ENCODE measurements at places on chromosomes 7 and 10.
A peak's percentile ranks its signal among the peaks of the same experiment; 100 is the strongest.

- DNase-seq = no peak
- no peaks in the 10 kb centered on the region for H3K4me1 ChIP-seq
- H3K36me3 ChIP-seq = no peaks in the 10 kb centered on the region
- H3K4me3 ChIP-seq = no peak overlapping the region
- no peak overlapping the region for H3K27ac ChIP-seq
Measured at GRCh38 chr10:29798921-29799690, 164.3 kb upstream of the SVIL start.

DNA sequence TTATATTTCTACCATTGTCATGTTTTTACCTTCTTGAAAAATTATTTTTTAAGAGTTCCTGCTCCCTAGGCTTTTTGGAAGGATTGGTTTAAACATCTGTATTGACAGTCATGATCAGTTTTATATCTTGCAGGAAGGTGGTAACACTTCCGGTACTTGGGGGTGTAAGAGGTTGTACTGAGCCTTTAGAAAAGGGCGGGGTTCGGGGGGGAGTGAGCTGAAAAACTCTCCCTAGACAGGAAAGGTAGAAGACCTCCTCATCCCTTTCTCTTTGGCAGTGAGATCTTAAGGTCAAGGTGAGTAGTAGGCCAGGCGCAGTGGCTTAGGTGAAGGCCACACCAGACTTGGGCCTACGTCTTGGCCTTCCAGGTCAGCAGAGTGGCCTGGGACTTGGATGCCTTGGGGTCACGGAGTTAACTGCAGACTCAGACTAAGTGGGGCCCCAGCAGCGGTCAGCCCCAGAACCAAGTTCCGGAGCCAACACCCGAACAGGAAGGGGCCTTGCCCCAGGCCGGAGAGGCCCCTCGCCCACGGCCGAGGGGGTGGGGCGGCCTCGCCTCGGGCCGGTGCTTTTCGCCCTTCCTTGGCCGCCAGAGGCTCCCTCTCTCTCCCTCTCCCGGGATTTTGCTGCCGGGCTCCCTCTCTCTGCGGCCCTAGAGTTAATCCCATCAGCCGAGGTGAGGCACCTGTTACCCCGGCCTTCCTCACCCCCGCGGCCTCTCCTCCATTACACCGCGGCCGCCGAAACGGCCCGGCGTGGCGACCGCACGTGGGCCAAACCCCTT, at the start of gene PPP1R9A:
Gene PPP1R9A (plus strand): TSS at position 569 of the 785 bp plus-strand sequence. CDS start 2,520 bp downstream, outside the sequence.
- no peak within 1 kb of the TSS for H3K27ac ChIP-seq
- DNase-seq = no peak
- H3K36me3 ChIP-seq = no peaks in the 10 kb centered on the region

DNA sequence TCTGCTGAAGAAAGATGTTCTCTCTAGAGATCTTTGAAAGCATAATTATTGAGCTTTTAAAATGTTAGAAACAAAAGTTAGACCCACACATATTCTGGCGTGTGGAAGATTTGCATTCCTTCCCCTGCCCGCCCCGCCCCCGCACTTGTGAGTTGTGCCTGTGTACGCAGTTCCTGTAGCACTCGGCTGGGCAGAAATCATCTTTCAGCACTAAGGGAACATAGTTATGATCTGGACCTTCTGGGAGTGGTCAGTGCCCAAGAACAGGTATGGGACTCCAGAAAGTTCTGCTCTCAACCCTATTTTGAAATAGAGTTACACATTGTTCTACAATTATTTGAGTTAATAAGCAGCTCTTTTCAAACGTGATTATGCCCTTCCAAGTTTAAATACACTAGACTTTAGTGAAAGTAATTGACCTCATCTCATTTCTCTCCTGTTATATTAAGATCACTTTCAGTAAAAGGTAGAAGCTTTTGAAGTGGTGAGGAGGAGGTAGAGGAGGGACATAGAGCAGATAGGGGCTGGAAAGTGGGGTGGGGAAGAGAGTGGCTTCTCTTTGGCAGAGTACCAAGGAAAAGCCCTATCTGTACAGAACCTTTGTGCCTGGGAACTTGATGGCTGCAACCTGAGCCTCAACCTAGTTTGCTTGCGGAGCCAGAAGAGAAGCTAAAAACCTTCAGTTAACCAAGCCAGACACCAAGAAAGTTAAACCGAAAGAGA, 5.7 kb downstream of the BLVRA start:
- H3K27me3 ChIP-seq = no peaks in the 10 kb centered on the region
- DNase-seq = peak; percentile 36
- no peaks in the 10 kb centered on the region for H3K36me3 ChIP-seq

GRCh38 chr7:977326-978048, 2.1 kb upstream of the COX19 start:
- H3K27ac ChIP-seq = no peak overlapping the region
- no peak for DNase-seq
- peaks cover 20% of the 10 kb centered on the region for H3K4me1 ChIP-seq
- H3K4me3 ChIP-seq = no peak overlapping the region
- no peaks in the 10 kb centered on the region for H3K27me3 ChIP-seq
- no peaks in the 10 kb centered on the region for H3K36me3 ChIP-seq

- no peak for DNase-seq
- H3K27ac ChIP-seq = no peak overlapping the region
- H3K36me3 ChIP-seq = no peaks in the 10 kb centered on the region
- no peak overlapping the region for H3K4me3 ChIP-seq
Measured at GRCh38 chr7:95508780-95509179, 23.0 kb downstream of the ASB4 start.

DNA sequence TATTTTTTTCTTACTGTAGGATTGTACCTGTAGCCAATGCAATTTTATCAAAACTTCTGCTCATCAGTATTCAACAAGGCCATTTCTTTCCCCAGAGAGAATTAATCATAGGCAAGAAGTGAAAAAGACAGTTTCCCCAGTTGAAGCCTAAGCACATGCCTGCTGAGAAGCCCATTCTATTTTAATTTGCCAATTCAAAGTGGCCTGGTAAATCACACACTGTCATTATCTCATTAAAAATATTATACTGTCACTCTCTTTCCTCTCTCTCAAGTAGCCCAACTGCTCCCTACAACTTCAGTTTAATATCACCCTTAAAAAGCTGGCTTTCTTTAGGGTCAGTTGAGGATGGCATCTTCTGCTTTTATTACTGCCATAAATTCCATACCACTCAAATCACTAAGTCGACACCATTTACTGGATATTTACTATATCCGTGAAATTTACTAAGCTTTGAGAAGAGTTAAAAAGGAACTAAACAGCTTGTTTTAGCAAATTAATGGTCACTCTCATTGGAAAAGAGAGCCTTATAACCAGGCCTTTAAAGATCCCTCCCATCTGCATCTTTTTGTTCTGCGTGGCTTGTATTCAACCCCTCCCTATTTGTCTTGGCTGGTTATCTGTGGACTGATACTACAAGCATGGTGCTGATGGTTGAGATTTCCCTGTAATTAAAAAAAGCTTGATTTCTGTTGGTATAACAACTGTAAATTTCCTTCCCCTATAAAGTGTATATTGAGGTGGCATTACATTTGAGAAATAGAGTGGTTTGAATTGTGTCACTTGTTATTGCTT, 30.6 kb downstream of the COL28A1 start:
- H3K4me3 ChIP-seq = no peak overlapping the region
- H3K27ac ChIP-seq = no peak overlapping the region
- no peak for DNase-seq
- no peaks in the 10 kb centered on the region for H3K27me3 ChIP-seq
- H3K4me1 ChIP-seq = no peaks in the 10 kb centered on the region

- H3K4me3 ChIP-seq = no peak overlapping the region
- H3K4me1 ChIP-seq = peaks cover 8% of the 10 kb centered on the region
- no peak overlapping the region for H3K27ac ChIP-seq
- DNase-seq = no peak
Measured at GRCh38 chr7:35700333-35700732, 5.4 kb upstream of the HERPUD2 start.

GRCh38 chr7:30655096-30655970, 26.9 kb downstream of the CRHR2 start:
- H3K4me1 ChIP-seq = no peaks in the 10 kb centered on the region
- no peak overlapping the region for H3K4me3 ChIP-seq
- H3K27me3 ChIP-seq = no peaks in the 10 kb centered on the region
- H3K27ac ChIP-seq = no peak overlapping the region

Measured in naive thymus-derived CD4-positive, alpha-beta T cell (primary cell).